IPS DF 19.7 (cell line): ENCODE measurements at places on chromosomes 1 and 21.

- no peak for DNase-seq
Observed at GRCh38 chr1:161982507-161982895, 41.2 kb downstream of the OLFML2B start.

GRCh38 chr1:34619256-34619655, 135.6 kb upstream of the GJB5 start:
- DNase-seq = no peak

DNA sequence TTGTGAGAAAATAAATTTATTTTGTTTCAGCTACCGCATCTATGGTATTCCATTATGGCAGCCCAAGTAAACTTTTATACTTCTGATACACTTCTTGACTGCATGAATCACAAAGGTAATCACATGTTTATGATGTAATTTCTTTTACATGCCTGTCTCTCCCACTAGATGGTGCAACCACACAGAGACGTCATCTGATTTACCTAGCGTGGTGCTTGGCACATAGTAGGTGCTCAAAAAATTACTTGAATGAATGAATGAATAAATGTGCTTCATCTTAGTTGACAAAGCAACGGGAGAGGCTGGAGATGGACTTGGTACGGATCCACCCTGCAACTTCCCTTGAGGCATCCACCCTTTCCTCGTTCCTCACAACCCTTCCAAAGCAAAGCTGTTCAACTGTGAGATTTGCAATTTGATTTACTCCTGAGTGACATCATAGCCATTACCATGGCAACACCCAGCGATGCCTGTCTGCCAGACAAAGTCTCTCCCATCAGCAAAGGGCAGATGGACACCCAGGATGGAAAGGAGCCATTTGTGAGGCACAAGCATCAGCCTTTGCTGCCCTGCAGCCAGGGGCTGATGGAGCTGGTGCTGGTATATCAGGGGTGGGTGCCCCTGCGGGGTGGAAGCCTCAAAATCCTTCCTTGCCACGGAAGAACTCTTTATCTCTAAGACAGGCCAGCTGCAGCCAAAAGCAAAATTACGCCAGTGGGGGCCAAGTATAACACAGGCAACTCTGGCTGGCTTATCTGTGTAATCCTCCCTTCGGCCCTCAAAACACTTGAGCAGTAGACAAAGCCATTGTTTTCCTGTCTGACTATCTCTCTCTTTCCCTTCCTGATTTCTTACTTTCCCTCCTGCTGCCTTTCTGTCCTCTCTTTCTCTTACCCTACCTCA, 18.9 kb upstream of the VWA5B1 start:
- no peak for DNase-seq

- no peak for DNase-seq
Observed at GRCh38 chr21:27268290-27268689, 301.4 kb upstream of the ADAMTS5 start.
